IPS DF 6.9 (cell line): ENCODE measurements at places on chromosomes 12 and 14.

GRCh38 chr12:65364046-65364445, 85.6 kb downstream of the MSRB3 start:
- DNase-seq = no peak

DNA sequence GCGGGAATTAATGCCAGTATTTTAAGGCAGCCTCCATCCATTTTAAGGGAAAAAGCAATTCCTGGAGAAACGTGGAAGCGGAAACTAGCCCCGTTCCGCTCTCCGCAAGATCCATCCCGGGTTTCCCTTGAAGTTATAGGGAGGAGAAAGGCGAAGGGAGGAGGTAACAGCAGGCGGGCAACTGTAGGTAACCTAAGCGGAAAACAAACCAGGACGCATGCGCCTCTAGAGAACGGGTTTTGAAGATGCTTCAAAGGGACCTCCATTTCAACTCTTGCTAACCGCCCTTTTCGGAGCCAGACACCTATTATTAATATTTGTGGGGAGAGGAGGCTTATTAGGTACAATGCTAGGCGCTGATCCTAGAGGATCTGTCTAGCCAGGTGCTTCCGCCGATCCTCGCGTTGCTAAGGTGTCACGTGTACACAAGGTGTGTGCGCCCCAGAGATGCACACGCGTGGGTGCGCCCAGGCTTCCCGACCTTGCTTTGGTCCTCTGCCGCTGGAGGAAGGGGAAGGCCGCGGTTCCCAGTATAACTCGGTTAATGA, 6.2 kb downstream of the TBX5 start:
- peak; percentile 91 for DNase-seq

DNA sequence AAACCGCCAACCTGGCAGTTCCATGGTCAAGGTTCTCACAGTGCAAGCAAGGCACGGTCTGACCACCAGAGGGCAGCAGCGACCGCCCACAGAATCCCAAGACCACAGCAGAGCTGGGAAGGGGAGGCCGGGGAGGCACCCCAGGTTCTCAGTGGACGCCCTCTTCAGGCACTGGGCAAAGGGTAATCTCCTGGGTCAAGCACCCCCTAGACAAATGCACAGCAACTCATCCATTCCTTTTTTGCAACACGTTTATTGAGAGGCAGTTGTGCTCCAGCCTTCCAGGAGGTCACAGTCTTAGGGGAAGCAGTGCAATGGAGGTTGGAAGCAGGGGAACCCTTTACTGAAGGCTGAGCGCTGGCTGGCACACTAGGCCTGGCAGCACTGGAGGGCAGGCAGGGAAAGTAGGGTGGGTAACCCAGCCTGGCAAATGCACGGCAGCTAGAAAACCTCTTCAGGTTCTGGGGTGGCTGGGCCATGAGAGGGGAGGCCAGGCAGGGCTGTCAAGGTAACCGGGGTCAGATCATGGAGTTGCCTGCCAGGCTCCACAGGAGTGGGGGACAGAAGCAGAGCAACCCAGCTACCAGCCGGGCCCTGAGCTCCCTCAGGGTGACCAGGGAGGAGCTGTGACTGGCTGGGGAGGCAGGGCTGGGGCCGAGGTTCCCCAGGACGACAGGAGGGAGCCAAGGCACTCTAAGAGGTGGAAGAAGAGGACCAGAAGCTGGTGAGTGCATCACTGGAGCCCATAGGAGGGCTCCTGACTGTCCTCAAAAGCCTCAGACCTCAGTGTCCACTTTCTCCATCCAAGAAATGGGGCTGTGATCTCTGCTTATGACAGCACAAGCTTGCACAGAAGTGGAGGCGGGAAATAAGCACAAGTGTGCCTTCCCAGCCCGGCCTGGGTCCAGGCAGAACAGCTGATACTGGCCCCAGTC, 1.8 kb upstream of the RHOF start:
- DNase-seq = no peak

GRCh38 chr12:461425-461824, 1.7 kb downstream of the B4GALNT3 start:
- DNase-seq = no peak

DNA sequence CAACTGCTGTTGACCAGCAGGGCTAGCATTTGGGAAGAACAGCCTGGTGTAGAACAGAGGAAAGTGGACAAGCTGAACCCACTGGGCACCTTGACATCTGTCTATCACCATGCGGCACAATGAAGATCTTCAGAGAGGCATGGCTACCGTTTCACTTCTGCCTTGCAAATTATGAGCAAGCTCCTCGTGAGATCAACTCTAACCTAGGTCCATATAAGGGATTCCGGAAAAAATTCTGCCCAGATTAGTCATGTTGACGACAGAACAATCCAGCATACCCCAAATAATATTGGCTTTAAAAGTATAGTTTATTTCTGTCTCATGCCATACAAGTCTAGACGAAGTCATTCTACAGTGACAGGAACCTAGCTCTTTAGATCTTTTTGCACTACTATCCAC, 91.6 kb upstream of the ATF7IP start:
- no peak for DNase-seq

DNA sequence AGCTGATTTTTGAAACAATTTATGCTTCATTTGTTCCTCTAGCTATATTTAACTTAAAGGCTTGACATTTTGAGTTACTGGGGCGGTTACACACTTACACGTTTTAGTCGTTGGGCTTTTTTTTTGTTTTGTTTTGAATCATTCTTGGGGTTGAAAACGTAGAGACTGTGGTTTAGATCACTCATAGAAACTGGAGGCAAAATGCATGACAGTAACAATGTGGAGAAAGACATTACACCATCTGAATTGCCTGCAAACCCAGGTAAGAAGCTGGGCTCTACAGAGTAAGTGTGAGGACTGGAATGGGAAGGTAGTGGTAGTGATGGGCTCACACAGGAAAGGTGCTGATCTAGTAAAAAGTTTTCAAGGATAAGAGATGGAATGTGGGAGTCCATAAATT, at the start of gene CLEC2D:
TSS of gene CLEC2D (plus strand) at position 180 of the 400 bp plus-strand sequence. CDS start at position 202, 22 bp downstream.
- no peak for DNase-seq

GRCh38 chr12:96409731-96410130, 9.5 kb upstream of the CDK17 start:
- no peak for DNase-seq
